Fibroblast of skin of left quadriceps (primary cell): ENCODE measurements at places on chromosomes 13 and 19.
A peak's percentile ranks its signal among the peaks of the same experiment; 100 is the strongest.

- DNase-seq, result no peak
Measured at GRCh38 chr13:99971576-99972189, at the start of gene ZIC5. TSS of gene ZIC5 (minus strand) at chr13:99971767. CDS start at chr13:99971603, 164 bp downstream.

GRCh38 chr19:3443840-3444694 lies 36.3 kb downstream of the SMIM24 start:
- DNase-seq, result no peak

GRCh38 chr19:34269968-34270621 lies 15.7 kb downstream of the GARRE1 start:
- DNase-seq, result no peak

DNA sequence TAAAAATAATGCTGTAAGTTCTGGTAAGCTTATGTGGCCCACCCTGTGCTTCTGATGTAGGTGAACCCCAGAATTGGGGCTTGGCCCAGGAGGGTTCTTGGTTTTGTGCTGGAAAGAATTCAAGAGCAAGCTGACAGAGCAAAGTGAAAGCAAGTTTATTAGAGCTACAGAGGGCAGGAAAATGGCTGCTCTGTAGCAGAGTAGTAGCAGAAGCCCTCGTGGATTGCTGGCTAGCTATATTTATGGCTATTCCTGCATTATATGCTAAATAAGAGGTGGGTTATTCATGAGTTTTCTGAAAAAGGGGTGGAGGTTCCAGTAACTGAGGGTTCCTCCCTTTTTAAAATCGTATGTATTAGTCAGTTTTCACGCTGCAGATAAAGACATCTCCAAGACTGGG lies 20.6 kb upstream of the ZNF599 start:
- DNase-seq, result no peak

GRCh38 chr19:6270076-6270745 lies 9.6 kb downstream of the MLLT1 start:
- DNase-seq, result no peak

DNA sequence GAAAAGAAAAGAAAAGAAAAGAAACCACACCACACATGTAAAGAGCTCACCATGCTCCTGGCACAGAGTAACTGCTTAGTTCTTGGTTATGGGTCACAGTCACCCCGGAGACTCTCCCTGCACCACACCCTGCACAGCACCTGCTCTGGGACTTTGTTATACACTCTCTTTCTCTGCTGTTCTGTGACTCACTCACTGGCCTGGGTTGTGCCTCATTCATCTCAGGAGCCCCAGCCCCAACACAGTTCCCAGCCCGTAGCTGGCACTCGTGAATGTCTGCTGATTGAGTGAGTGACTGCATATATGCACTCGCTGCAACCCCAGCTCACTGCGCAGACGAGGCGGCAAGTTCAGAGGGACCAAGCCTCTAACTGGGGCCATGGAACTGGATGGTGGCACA lies 22.9 kb upstream of the ZNF507 start:
- no peak for DNase-seq

GRCh38 chr19:11356074-11356397 lies 804 bp downstream of the PLPPR2 start:
- no peak for DNase-seq

GRCh38 chr13:99055735-99056134 lies 77.9 kb upstream of the DOCK9 start:
- no peak for DNase-seq

DNA sequence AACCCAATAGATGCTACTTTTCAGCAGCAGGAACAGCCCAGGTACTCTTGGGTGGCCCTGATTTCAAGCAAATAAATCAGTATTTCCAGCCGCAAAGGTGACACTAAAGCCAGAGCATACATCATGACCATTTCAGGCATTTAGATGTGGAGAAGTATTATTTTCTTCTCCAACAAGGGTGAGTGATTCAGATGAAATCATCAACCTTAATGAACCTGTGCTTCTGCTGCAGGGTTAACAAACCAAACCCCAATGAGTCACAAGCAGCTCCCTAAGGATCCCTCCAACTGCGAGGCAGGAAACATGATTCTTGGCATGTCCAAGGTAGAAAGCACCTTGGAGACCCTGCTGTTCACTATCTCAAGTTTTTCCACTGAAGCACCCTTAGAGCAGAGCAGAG lies 32.7 kb downstream of the MBNL2 start:
- DNase-seq, result peak; percentile 28

GRCh38 chr13:110407021-110407420 lies 99.9 kb downstream of the COL4A2 start:
- no peak for DNase-seq

DNA sequence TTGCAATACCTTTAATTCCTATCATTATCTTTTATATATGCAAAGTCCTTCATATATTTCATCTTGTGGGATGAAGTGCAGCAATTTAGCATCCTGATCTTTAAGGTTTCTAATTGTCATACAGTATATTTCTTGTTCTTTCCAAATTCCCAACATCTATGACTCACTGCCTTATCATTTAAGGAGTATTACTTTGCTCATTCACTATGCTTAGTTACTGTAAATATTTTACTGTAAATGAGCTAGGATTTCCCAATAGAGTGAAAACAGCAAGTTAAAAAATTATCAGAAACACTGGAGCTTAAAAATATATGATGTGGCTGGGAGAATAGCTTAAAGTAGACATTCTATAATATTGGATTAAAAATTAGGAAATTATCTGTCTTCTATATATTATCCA lies 69.9 kb downstream of the SLITRK6 start:
- DNase-seq, result peak; percentile 22
